ENCODE measurements at places on chromosomes 16 and 17. TPM values are rescaled to one million over a fixed set of nuclear protein-coding genes. Genes with fewer than 3 reads are reported as not detected.

Gene SDR42E1
- total RNA-seq: 1.2 TPM

Gene TP53TG3
- 0.47 TPM for total RNA-seq

Gene ACSM5
- total RNA-seq: not detected

Gene CES4A
- total RNA-seq: 1.2 TPM

Gene KRTAP1-5
- total RNA-seq: not detected

Gene CSF3
- not detected for total RNA-seq

Gene KRTAP4-2
- not detected for total RNA-seq

Gene MFSD11
- 21.8 TPM for total RNA-seq

Gene CTRL
- total RNA-seq: 1.5 TPM

Gene TMEM235
- not detected for total RNA-seq

Gene KCNH6
- not detected for total RNA-seq

Gene TMC7
- 9.6 TPM for total RNA-seq

Gene SLC46A1
- total RNA-seq: 21.2 TPM

Gene DNAI2
- total RNA-seq: not detected

Gene GLIS2
- 31.1 TPM for total RNA-seq

Gene CCL4
- total RNA-seq: not detected

Gene GPR179
- 0.02 TPM for total RNA-seq

Gene NFE2L1
- total RNA-seq: 108 TPM

Gene GRB7
- 4.2 TPM for total RNA-seq

Gene WNT9B
- not detected for total RNA-seq

Gene CCL3
- not detected for total RNA-seq

Measured in A549 treated with DMSO at 1 μM for 4 hours (cell line).